ENCODE measurements at places on chromosomes 11 and 22.

DNA sequence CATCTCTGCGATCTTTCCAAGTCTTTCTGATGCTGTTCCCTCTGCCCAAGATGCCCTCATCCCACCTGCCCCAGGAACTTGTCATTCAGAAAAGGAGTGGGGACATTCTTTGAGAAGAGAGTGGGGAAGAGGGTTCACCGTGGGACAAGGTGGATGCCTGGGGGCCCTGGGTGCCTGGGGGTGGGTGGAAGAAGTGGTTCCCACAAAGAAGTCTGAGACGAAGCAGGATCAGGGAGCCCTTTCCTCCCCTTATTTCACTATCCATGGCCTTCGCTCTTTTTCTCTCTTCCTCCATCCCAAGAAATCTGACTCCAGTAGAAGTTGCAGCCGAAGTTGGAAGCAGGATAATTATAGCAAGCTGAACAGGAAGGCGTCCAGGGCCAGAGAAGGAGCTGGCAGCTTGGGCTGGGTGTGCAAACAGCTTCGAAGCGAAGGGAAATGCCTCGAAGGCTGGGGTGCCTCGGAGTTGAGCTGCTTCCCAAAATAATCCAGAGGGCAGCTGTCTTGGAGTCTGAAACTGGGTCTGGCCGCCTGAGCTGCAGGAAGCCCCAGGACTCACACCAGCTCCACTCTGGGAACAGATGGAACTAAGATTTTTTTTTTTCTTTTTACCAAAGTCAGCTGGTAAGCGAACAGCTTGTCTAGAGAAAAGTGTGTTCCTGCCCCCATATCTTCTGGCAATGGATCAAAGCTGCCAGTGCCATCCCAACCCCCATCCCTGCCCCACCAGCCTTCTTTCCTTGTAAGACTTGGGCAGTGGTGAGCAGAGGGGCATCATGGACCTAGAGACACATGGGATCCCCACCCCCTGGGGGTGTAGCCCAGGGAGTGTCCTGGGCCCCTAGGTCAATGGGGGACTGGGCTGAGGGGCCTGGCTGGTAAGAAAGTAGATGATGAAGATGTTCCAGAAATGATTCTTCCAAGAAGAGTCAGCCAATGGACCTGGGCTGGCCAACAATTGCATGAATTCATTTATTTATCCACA is 31.5 kb downstream of the PARVG start:
- no peak for DNase-seq

DNA sequence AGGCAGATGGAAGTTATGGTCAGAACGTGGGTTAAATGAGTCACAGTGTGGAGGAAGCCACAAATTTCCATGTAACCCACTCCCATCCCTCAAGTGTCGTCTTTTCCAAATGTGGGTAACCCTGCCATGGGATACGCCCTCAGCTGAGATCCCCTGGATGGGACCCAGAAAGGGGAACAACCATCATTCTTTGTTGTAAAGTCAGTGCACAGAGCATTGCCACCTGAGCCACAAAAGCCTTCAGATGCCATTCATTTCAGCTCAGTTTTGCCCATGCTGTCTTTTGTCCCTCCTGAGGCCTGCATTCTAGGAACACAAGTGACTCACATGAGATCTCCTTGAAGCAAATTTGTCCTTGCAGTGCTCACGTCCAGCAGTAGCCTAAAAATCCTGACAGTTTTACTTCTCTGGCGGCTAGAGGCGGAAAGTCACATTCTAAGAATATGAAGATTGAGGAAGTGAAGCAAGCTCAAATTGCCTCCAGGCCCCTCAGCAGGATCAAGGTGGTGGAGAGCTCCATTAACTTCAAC is 30.6 kb downstream of the MMP13 start:
- DNase-seq = no peak

DNA sequence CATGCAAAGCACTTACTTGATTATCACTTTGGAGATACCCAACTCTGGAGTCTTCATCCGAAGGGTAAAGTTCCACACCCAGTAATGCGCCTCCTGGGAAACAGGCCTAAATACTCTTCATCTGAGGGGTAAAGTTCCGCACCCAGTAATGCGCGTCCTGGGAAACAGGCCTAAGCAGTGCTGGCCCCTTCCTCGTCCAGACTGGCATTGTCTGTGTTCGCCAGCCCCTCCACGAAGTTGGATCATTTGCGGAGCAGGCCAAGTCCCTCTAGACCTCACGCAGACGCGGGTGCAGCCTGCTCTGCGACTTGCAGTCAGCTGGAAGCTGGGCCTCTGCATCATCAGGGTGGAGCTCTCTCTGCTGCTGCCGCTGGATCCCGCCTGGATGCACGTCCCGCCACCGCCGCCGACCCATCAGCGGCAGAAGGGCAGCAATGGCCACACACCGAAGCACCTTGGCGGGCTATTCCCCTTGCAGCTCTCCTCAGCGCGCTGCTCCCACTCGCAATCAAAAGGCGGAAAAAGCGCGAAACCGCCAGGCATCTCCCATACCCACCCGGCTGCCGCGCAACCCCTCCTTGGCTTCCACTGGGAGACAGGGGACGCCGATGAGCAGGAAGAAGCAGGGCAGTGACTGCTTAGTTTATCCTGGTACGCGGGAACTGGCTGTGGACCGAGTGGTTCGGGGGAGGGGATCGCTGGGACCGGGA is 34.1 kb upstream of the GLYATL1 start:
- no peak for DNase-seq

- no peak for DNase-seq
These were observed 33.5 kb upstream of the GNAZ start for GRCh38 chr22:23036684-23037428.

- no peak for DNase-seq
These were observed 14.7 kb downstream of the GATD1 start for GRCh38 chr11:762421-763072.

- DNase-seq = no peak
These were observed 5.4 kb upstream of the SORL1 start for GRCh38 chr11:121446752-121447156.

DNA sequence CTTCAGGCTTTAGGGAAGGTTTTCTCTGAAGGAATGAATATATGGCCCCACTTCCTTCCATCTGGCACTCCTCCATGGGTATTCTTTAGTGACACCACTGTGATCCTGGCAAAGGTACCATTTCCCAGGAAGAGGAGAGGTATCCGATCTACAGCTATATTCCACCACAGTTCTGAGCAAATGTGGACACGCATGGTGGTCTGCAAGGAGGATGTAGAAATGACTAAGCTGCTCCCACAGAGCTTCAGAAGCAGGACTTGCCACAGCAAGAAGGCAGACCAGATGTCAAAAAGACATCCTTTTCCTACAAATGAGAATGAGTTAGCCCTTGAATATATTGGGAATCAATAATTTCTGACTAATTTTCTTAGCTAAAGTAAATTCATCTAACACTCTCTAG is 45.5 kb downstream of the ARFGAP2 start:
- DNase-seq = no peak

- no peak for DNase-seq
These were observed 13.6 kb downstream of the PLA2G6 start for GRCh38 chr22:38167988-38168407.

GRCh38 chr11:74909385-74909784 is 39.5 kb downstream of the XRRA1 start:
- no peak for DNase-seq

DNA sequence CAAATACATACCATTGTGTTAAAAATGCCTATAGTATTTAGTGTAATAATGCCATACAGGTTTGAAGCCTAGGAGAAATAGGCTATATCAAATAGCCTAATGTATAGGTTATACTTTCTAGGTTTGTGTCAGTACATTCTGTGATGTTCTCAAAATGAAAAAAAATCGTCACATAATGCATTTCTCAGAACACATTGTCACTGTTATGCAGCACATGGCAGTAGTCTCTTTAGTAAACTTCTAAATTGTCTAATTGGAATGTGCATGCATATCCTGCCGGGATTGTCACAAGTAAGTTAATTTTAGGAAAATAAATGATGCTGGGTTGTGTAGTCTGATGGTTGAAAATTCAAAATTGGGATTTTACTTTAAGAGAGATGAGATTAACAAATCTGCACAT is 920.1 kb upstream of the CNTN5 start:
- DNase-seq = no peak

GRCh38 chr11:125071846-125072217 is 8.7 kb downstream of the SLC37A2 start:
- no peak for DNase-seq

DNA sequence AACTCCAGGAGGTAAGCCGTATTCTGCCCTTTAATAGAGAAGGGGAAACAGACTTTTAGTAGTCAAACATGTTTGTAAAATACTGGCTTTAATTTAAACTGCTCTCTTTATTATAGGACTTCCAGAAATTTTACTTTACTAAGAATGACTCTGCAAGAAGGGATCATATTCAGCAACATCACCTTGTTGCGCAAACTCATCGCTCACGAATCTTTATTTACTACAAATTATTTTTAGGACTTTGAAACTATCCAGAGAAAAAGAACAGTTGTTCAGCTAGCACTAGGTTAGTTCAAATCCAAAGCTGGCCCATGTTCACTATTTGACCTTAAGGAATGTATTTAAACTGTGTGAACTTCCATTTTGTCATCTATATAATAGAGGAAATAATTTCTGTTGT is 498.3 kb upstream of the TENM4 start:
- DNase-seq = no peak

DNA sequence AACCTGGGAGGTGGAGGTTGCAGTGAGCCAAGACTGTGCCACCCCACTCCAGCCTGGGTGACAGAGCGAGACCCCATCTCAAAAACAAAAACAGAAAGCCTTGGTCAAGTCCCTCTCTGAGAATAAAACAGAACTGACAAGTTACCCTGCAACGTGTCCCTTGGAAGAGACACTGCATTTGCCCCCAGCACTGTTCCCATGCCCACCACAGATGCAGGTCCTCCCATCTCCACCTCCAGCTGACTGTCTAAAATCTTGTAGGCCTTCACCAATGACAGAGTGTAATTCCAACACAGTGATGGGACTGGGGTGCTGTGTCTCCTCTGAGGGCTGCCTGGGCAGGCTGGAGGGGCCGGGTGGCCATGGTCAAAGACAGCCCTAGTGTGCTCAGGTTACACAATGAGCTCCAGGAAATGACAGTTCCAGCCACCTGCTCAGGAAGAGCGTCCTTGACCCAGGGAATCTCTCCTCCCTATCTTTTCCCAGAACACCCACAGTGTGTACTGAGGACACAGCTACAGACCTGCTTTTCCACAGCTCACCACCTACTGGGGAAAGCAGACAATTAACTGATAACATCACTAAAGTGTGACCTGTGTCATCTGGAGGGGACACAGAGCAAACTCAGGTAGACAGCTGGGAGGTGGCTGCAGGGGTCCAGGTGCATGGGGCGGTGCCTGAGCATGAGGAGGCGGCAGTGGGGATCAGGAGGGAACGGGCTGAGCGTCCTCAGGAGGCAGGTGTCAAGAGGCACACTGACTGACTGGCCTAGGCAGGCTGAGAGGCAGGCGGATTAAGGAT is 56.4 kb downstream of the ARFGAP3 start:
- no peak for DNase-seq

DNA sequence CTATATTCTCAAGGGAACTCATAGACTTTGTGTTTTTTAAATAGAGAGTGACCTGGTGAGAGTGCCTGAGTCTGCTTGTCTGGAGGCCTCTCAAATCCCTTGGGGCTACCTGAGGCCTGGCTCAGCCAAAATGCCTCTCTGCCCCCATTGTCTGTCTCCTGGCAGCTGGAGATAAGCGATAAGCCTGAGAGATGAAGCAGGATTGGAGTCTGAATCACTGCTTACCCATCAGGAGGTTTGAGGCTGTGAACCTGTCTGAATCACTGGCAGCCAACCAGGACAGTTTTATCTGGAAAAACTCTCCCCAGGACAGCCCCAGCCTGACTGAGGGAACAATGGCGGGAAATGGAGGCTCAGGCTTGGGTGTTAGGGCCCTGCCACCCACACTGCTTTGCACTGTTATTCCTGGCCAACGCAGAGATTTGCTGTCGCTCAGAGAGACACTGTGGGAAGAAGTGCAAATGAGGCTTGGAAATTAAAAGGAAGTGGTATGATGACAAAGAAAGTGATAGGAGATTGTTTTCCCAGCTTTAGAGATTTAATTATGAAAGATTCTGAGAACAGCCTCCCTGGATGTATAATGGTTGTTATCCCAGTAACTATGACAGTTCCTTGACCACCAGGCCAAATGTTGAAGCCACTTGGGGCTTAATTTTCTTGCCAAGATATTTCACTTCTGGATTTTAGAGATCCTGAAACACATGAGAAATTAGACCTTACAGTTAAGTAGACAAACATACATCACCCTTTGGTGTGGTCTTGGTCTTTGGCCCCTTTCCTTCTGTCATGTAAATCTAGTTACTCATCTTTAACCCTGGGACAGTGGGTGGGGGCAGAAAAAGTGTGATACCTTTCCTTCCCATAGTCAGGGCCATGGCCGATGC is 102.1 kb downstream of the RASSF10 start:
- DNase-seq = no peak

- DNase-seq = no peak
These were observed 31.8 kb downstream of the ZNF195 start for GRCh38 chr11:3347127-3347526.

DNA sequence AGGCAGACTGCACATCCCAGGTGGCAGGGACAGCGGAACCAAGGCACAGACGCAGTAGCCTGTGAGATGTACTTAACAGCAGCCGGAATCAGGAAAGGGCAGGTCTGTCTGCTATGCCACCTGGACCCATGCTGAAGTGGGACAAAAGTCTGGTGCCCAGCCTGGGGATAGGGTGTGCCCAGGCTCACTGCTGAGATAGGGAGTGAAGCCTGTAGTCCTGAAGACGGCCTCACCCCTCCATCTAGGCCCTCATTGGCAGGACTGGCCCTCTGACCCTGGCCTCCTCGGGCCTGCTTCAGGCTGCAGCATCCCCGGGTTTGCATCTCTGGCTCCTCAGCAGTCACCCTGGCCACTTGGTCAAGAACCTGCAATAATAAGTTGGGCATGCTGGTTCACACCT is 32.4 kb upstream of the TSKU start:
- DNase-seq = no peak

- no peak for DNase-seq
These were observed 527.8 kb downstream of the BRD1 start for GRCh38 chr22:49299821-49300231.

DNA sequence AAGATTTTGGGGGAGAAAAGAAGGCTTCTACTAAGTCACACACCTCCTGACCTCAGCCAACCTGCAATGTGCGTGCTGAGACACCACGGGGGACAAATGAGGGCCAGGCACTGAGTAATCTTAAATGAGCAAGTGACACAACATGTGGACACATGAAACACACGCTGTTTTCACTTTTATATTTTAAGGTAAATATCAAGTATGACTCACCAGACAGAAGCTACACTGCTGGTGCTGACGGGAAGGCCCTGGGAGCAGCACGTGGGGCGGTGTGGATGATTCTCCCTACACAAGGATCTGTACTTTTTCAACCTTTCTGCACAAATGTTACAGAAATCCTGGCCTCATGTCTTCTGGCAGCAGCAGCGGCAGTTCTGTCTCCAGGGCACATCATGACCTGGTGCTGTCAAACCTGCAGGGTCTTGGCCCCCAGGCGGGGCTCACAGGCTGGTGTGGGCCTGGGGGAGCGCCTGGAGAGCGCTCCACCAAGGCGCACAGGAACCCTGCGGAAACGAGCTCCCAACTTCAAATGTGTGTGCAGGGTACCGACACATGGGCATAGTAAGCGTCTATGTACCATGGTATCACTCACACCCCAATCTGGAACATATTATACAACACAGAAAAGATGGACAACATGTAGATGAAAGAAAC is 61.7 kb downstream of the DGCR2 start:
- DNase-seq = no peak

- DNase-seq = no peak
These were observed 96.5 kb downstream of the NXPE2 start for GRCh38 chr11:114774599-114775361.
